IMR-90 (cell line): ENCODE measurements at places on chromosomes 13 and 19. TPM values are rescaled to one million over a fixed set of nuclear protein-coding genes. Genes with fewer than 3 reads are reported as not detected.

The HSPBP1 gene
- total RNA-seq: 19.7 and 21.0 TPM in 2 replicates

The MEIOSIN gene
- total RNA-seq: not detected in 2 replicates

The ZSWIM9 gene
- 0.54 and 0.56 TPM in 2 replicates for total RNA-seq

The TMEM86B gene
- total RNA-seq: 0.18 and 0.28 TPM in 2 replicates

The NLRP4 gene
- not detected in 2 replicates for total RNA-seq

The KIR3DL1 gene
- not detected in 2 replicates for total RNA-seq

The MEX3D gene
- 9.1 and 11.9 TPM in 2 replicates for total RNA-seq

The CCDC194 gene
- not detected in 2 replicates for total RNA-seq

The CYP2A6 gene
- not detected in 2 replicates for total RNA-seq

The AP1M2 gene
- total RNA-seq: not detected in 2 replicates

The SIGLECL1 gene
- not detected in 2 replicates for total RNA-seq

The TM9SF2 gene
- 85.5 and 137 TPM in 2 replicates for total RNA-seq

The KIR2DL3 gene
- total RNA-seq: not detected in 2 replicates

The KIR2DL4 gene
- total RNA-seq: not detected in 2 replicates

The DBP gene
- total RNA-seq: 2.5 and 3.6 TPM in 2 replicates

The ZNF112 gene
- 7.7 and 10.3 TPM in 2 replicates for total RNA-seq

The KCNRG gene
- total RNA-seq: 2.7 and 5.0 TPM in 2 replicates

The DAND5 gene
- total RNA-seq: not detected in 2 replicates

The ZNF793 gene
- 0.56 and 0.72 TPM in 2 replicates for total RNA-seq

The SPRY2 gene
- 21.1 and 26.4 TPM in 2 replicates for total RNA-seq

The PSG11 gene
- total RNA-seq: 0.18 and 0.28 TPM in 2 replicates

The SLC25A41 gene
- not detected in 2 replicates for total RNA-seq

The THSD8 gene
- not detected in 2 replicates for total RNA-seq

The GPR183 gene
- 0.18 and 0.28 TPM in 2 replicates for total RNA-seq

The RASIP1 gene
- total RNA-seq: under 0.01 and 0.18 TPM in 2 replicates

The C13orf42 gene
- not detected in 2 replicates for total RNA-seq

The ICAM4 gene
- 2.3 and 2.5 TPM in 2 replicates for total RNA-seq

The MAP2K7 gene
- 3.9 and 4.1 TPM in 2 replicates for total RNA-seq

The CACNG7 gene
- under 0.01 and 0.36 TPM in 2 replicates for total RNA-seq

The MBNL2 gene
- total RNA-seq: 103 and 126 TPM in 2 replicates

The PSG6 gene
- total RNA-seq: 0.18 TPM in 1 of 2 replicates, not detected in the other

The ZSCAN22 gene
- 1.9 and 2.5 TPM in 2 replicates for total RNA-seq

The CEACAM16 gene
- total RNA-seq: not detected in 2 replicates

The CACNG8 gene
- not detected in 2 replicates for total RNA-seq

The F10 gene
- 7.2 and 9.1 TPM in 2 replicates for total RNA-seq

The ZNF729 gene
- total RNA-seq: not detected in 2 replicates

The NDUFA3 gene
- total RNA-seq: 7.9 and 24.7 TPM in 2 replicates

The KLK10 gene
- not detected in 2 replicates for total RNA-seq

The APC2 gene
- total RNA-seq: 0.28 and 0.36 TPM in 2 replicates

The DOCK6 gene
- 4.4 and 5.0 TPM in 2 replicates for total RNA-seq

The SAE1 gene
- total RNA-seq: 184 and 192 TPM in 2 replicates

The KLK12 gene
- total RNA-seq: not detected in 2 replicates

The OR4F17 gene
- total RNA-seq: not detected in 2 replicates

The MCEMP1 gene
- not detected in 2 replicates for total RNA-seq

The NECTIN2 gene
- total RNA-seq: 77.8 and 78.0 TPM in 2 replicates

The CEBPA gene
- under 0.01 TPM in 1 of 2 replicates, not detected in the other for total RNA-seq

The IL17D gene
- 0.56 and 0.72 TPM in 2 replicates for total RNA-seq

The LILRA1 gene
- not detected in 2 replicates for total RNA-seq

The KLK7 gene
- total RNA-seq: not detected in 2 replicates

The GRK1 gene
- not detected in 2 replicates for total RNA-seq

The ZNF726 gene
- 1.9 and 2.0 TPM in 2 replicates for total RNA-seq

The KLK14 gene
- total RNA-seq: not detected in 2 replicates

The PDE4A gene
- 1.7 and 1.8 TPM in 2 replicates for total RNA-seq
